Pancreas (tissue), 10 donors: ENCODE measurements at places on chromosomes 11 and 22. TPM values are rescaled to one million over a fixed set of nuclear protein-coding genes. Genes with fewer than 3 reads are reported as not detected.

The OR5T1 gene
- not detected for total RNA-seq

- H3K27me3 ChIP-seq = no peaks in the 10 kb centered on the region
- H3K4me3 ChIP-seq = no peak within 1 kb of the TSS
- H3K4me1 ChIP-seq = no peaks in the 10 kb centered on the region
- no peaks in the 10 kb centered on the region for H3K36me3 ChIP-seq
- DNase-seq = no peak
Observed at GRCh38 chr11:118086913-118087768, at the start of gene SMIM35. Gene SMIM35 (minus strand): TSS chr11:118086963. CDS start chr11:118086757, 206 bp downstream.

DNA sequence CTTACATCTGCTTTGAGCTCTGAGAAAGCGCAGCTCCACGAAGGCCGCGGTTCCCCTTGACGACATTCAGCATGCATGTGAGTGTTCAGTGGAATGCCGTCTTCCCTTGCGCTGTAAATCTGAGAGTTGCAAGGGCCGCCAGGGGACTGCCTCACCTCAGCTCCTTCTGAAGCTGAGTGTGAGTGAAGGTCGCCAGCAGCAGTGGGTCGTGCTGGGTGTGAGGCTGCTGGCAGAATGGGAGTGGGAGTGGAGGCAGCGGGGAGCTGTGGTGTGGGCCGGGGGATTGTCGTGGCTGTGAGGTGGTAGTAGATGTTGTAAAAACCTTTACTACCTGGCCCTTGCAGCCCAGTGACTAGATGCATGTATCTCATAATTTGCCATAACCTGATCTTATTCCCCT, 65.2 kb downstream of the PPP6R2 start:
- H3K4me3 ChIP-seq = no peak overlapping the region
- no peak overlapping the region for H3K27ac ChIP-seq
- DNase-seq = no peak
- no peaks in the 10 kb centered on the region for H3K27me3 ChIP-seq
- H3K4me1 ChIP-seq = peaks cover 9% of the 10 kb centered on the region

The HIKESHI gene
- 10.9 TPM for total RNA-seq

GRCh38 chr11:69079661-69080256, 31.0 kb downstream of the TPCN2 start:
- no peaks in the 10 kb centered on the region for H3K27me3 ChIP-seq
- H3K36me3 ChIP-seq = no peaks in the 10 kb centered on the region
- H3K4me1 ChIP-seq = no peaks in the 10 kb centered on the region
- no peak for DNase-seq
- H3K4me3 ChIP-seq = no peak overlapping the region

- H3K36me3 ChIP-seq = no peaks in the 10 kb centered on the region
- H3K4me3 ChIP-seq = no peak overlapping the region
- H3K27ac ChIP-seq = no peak overlapping the region
- no peaks in the 10 kb centered on the region for H3K4me1 ChIP-seq
Observed at GRCh38 chr11:74316772-74317505, 5.5 kb upstream of the P4HA3 start.

The OR52I2 gene
- not detected for total RNA-seq

The ANGPTL5 gene
- total RNA-seq = not detected

- peak overlapping the region; percentile 58 for H3K27ac ChIP-seq
- H3K4me1 ChIP-seq = peaks cover 14% of the 10 kb centered on the region
- no peaks in the 10 kb centered on the region for H3K27me3 ChIP-seq
- no peak overlapping the region for H3K4me3 ChIP-seq
Observed at GRCh38 chr11:47466201-47466600, 17.3 kb upstream of the RAPSN start.

The OR51B2 gene
- total RNA-seq = not detected

- no peak for DNase-seq
- no peak overlapping the region for H3K27ac ChIP-seq
- no peaks in the 10 kb centered on the region for H3K36me3 ChIP-seq
Observed at GRCh38 chr11:74321487-74322188, 10.2 kb upstream of the P4HA3 start.

The SLC7A4 gene
- total RNA-seq = 0.14 TPM

The ASRGL1 gene
- total RNA-seq = 11.2 TPM

- no peak overlapping the region for H3K4me3 ChIP-seq
- H3K27me3 ChIP-seq = no peaks in the 10 kb centered on the region
- H3K4me1 ChIP-seq = no peaks in the 10 kb centered on the region
- H3K36me3 ChIP-seq = no peaks in the 10 kb centered on the region
Observed at GRCh38 chr11:1970956-1971355, 23.8 kb downstream of the MRPL23 start.

- H3K27me3 ChIP-seq = no peaks in the 10 kb centered on the region
- no peaks in the 10 kb centered on the region for H3K4me1 ChIP-seq
- DNase-seq = no peak
- H3K27ac ChIP-seq = no peak overlapping the region
- H3K4me3 ChIP-seq = no peak overlapping the region
Observed at GRCh38 chr22:25536589-25536988, 27.9 kb upstream of the GRK3 start.

The BLID gene
- not detected for total RNA-seq

The VSTM5 gene
- total RNA-seq = 0.31 TPM
